A673 (cell line): ENCODE measurements at places on chromosomes 3 and 15.
A peak's percentile ranks its signal among the peaks of the same experiment; 100 is the strongest.

GRCh38 chr3:142914286-142914811, 25.5 kb upstream of the PCOLCE2 start:
- no peak for DNase-seq

- DNase-seq = no peak
These were observed 650.0 kb upstream of the CFAP20DC start for GRCh38 chr3:59699648-59700320.

DNA sequence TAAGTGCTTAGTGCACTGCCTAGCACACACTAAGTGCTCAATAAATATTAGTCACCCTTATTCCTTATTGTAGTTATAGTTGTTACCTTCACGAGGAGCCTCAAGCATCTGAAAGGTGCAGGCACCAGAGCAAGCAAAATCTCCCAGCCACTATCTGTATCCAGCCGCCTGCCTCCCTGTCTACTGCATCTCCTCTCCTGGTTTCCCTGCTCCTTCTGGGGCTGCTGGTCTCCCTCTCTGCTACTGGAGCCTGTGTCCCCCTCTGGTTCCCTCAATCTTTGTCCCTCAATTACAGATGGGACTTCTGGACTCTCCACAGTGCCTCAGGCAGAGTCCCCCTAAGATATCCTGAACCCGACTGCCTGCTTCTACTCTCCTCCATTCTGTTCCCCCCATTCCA, 18.8 kb downstream of the MYL3 start:
- no peak for DNase-seq

DNA sequence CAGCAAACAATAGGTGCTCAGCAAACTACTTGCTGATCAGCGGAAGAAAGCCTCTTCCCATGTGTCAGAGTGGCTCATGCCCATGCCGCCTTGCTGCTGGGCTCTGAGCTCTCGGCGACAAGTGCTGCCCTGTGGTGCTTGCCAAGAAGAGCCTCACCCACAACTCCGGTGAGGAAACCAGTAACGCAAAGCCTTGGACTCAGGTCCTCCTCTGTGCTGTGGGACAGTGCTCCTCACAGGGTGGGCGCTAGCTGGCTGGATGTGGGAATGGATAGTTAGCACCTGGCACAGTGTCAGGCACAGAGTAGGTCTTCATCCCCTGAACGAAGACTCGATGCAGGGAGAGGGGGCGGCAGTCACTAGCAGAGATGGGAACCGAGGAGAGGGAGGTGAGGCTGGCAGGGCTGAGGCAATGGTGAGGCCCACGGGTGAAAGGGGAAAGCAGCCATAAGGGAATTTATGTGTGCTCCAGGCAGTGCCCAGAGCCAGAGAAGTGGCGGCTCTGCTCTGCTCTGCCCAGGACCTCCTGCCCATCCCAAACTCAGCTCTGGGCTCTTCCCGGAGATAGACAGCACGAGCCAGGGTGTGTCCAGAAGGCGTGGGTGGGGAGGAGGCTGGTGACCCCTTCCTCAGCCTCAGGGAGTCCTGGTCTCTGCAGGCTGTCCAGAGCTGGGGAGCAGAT, 55.7 kb downstream of the IQSEC1 start:
- no peak for DNase-seq

- DNase-seq = no peak
These were observed 7.3 kb downstream of the CCDC33 start for GRCh38 chr15:74243431-74243830.

- DNase-seq = no peak
These were observed 199.2 kb downstream of the OTOL1 start for GRCh38 chr3:161695811-161696210.

GRCh38 chr15:91152896-91153581, 53.0 kb downstream of the SV2B start:
- DNase-seq = no peak

DNA sequence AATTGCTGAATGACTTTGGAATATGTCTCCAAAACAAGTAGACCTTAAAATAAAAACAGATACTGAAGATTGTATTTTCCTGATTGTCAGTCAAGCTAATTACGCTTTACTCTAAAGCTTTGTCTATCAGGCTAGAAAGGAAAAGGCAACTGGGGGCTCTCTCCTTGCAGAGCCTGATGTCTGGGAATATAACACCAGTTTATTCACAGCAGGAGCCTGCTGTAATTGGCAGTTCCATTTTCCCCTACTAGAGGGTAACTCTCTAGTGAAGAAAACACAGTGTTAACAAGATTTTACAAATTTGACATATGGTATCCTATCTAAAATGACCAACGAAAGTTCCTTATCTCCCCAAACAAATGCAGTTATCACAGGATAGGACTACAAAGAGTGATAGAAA, 158.8 kb downstream of the PDZRN3 start:
- DNase-seq = peak; percentile 1

- no peak for DNase-seq
These were observed 326.9 kb downstream of the UACA start for GRCh38 chr15:70436428-70436827.

DNA sequence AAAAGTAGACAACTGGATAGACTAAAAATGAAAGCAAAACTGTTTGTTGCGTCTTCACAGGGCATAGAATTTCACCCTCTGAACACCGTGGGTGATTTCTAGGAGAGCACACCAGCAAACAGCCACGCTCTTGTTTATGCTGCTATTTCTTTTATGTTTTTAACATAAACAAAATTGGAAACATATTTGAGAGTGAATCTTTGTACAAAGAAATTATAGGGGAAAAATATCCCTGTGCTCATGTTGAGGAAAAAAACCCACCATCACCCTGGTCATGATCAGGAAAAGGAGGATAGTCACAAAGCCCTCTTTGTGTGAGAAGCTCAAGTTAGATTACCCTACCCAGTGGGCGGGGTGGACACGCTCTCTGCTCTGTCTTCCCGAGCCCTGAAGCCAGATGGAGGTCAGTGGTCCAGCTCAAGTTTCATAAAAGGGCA, 313.3 kb downstream of the SATB1 start:
- no peak for DNase-seq

DNA sequence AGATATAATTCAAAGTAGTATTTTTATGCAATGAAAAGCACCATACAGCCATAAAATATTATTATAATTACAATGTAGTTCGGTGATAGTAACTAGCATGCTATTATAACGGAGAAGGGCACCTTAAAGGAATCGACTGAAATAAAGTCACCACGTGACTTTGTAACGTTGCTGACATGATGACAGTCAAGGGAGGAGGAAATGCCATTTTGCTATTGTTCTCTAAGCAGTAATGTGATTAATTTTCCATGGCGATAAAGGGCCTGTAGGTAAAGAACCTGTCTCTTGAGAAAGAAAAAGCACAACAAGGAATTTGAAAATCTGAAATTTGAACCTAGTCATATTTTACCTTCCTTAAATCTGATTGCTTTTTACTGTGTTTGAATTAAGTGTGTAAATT, 526.2 kb downstream of the ROBO2 start:
- no peak for DNase-seq

GRCh38 chr15:64095795-64096667, at the start of gene SNX1:
TSS of gene SNX1 (plus strand) at chr15:64095982. CDS start at chr15:64096014, 32 bp downstream.
- peak; percentile 96 for DNase-seq

DNA sequence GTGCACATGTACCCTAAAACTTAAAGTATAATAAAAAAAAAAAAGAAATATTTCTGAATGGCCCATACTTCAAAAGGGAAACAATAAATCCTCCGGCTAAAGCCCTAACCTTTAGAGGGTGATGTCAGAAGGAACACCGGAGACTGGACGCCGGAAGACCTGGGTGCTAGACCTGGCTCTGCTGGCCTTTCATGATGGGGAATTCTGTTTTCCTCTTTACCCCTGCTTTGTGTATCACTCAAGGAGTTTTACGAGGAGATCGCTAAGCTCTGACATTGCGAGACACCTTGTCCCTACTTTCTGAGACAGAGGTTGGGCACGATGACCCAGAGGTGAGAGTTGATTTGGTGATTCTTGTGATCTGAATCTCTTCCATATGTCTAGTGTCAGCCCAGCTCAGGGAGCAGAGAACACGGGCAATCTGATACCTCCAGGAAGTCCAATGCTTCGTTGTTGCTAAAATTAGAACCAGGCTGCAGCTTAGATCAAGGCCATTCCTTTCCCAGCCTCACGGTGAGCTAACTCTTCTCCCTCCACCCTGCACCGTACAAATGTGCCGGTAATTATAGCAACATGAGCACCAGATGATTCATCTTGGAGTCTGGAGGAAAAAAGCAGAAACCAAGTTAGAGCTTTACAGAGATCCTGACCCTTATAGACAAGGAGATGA, 42.0 kb upstream of the CFAP161 start:
- peak; percentile 64 for DNase-seq

DNA sequence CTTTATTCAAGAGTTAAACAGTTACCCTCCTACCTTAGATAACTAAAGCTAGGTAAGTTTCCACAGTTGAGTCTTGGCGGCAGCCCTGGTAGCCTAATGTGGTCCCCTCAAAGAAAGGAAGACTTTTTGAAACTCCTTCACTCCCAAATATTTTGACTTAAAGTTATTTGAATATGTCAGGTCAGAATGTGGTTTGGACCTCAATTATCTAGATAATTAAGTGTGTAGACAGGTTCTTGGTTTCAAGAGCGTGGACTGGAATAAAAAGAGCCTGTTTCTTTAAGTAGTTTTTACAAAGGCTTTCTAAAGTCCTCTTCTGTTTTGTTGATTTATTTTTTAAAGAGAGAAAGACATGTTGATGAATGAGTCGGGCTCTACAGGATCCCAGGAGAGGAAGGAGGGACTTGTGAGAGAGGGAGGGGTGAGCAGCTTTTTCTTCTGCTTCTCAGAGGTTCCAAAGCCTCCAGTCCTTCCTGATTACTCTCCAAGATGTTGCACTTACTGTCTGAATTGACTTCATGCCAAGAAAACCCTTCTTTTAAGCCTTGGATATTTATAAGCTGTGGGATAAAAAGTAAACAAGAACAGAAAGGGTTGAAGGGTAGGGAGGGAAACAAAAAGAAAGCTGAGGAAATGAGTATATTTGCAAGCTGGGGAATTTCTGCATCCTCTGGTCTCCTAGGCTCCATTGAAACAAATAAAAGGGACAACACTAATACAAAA, 457.4 kb downstream of the IGSF11 start:
- DNase-seq = peak; percentile 1

DNA sequence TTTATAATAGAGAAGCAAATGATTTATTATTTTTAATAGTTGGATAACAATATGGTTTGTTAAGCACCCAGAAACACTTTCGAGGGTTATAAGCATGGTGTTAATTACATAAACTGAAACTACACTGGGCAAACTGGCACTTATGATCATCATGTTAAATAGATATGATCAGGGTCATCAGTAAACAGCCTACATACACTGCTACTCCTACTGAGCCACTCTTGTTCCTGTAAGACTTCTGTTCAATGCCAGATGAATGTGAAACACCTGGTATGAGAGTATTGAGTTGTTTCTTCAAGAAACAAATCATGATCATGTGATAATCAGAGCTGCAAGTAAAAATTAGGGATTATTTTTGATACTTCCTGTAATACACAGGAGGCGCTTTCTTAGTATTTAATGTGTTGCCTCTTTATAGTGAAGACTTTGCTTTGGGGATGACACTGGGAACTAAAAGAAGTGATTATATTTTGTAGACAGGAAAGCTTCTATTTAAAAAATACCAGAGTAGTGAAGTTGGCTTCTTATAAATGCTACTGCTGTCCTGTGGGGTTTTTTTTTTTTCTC, 32.3 kb upstream of the UTS2B start:
- no peak for DNase-seq

DNA sequence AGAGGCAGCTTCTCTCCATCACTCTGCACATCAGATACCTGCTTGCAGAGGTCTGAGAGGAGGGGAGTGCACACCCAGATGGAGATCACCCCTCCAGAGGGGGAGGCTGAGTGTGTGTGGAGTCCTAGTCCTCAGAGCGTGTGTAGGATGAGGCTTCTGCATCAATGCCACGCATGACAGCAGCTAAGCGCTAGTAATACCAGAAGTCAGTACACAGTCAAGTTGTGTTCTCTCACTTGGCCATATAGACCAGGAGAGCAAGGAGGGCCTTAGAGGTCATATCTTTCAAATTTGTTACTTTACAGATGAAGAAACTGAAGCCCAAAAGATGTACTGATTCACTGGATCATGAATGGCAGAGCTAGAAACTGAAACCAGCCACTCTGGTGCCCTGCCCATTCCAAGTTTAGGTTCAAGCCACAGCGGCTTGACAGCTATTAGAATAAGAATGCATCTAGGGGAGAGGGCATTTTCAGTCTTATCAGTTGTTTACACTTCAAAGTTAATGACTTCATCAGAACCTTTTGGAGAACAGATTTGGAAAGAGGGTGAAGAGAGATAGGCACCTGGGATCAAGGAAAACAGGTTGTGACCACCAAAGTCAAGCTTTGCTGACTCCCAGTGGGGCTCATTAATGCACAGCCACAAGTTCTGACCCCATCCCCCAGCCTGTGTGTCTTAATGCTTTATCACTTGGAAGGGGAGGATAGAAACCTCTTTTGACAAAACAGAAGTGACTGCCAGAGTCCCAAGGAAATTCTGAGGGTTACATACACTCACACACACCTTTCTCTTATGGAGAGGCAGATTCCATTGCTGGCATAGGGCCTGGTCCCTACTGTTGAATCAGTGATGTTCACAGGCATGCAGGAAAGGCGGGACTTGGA, 310.3 kb downstream of the CHST2 start:
- DNase-seq = no peak
